ENCODE measurements at places on chromosomes 1 and 21. TPM values are rescaled to one million over a fixed set of nuclear protein-coding genes. Genes with fewer than 3 reads are reported as not detected.

- DNase-seq = no peak
These were observed 568.5 kb upstream of the B3GALT2 start for GRCh38 chr1:193754732-193755427.

NCMAP gene
- total RNA-seq = not detected

CA6 gene
- total RNA-seq = not detected

DNA sequence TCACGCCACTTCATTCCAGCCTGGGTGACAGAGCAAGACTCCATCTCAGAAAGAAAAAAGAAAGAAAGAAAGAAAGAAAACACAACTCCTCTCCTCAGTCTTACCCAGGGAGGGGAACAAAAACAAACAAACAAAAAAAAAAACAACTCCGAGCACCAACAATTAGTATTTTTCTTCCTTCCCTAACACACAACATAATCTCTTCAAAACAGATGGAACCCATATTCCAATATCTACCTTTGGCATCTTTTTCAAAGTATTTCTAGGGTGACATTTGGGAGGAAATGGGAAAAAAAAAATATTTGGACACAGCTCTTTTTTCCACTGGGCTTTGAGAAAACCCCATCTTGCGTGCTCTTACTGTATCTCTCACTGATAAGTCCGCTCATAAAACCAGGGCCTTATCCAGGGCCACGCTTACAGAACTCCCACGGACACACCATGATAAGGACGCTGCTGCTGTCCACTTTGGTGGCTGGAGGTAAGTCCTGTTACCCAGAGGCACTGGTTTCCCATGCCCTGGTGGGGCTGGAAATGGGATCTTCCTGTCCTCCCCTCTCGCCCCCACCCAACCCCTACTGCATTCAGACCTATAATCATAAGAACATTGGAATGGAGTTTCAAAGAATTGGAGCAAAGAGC, at the start of gene CELA2A:
CELA2A (plus strand) TSS at position 420 of the 642 bp plus-strand sequence; CDS start at position 442, 22 bp downstream.
- no peak for DNase-seq

All from endothelial cell of umbilical vein (primary cell).